ENCODE measurements at places on chromosomes 1 and 21.

- no peak for DNase-seq
- no peaks in the 10 kb centered on the region for H3K4me1 ChIP-seq
- H3K36me3 ChIP-seq, result no peaks in the 10 kb centered on the region
- no peak overlapping the region for H3K4me3 ChIP-seq
- no peak overlapping the region for H3K27ac ChIP-seq
These were observed 159.2 kb downstream of the HFM1 start for GRCh38 chr1:91245435-91245834.

GRCh38 chr1:162351246-162351842 is 25.3 kb downstream of the SPATA46 start:
- no peak overlapping the region for H3K27ac ChIP-seq
- H3K27me3 ChIP-seq, result no peaks in the 10 kb centered on the region
- peaks cover 24% of the 10 kb centered on the region for H3K4me1 ChIP-seq
- H3K36me3 ChIP-seq, result peaks cover 12% of the 10 kb centered on the region
- no peak for DNase-seq

DNA sequence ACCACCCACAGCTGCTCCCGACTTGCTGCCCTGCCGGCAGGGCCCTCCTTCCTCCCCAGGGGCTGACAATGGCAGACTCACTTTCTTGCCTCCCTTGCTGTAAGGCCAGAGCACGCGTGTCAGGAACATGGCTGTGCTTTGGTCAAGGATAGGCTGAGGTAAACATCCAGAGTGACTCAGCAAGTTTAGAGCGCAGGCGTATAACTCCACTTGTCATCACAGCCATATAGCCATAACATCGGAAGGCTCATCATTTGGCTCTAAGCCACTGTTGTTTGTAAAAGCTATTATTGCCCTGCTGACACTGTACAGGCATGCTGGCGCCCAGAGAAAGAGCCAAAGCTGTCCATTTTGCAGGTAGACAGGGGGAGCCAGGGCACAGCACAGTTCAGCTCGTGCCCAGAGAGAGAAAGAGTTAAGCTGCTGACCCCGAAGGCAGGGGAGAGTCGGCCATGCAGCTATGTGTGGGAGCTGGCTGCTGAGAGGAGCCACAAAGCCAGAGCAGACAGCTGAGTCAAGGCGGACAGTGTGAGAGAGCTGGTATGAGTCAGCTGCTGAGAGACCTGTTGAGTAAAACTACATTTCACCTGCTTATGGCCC is 60.6 kb downstream of the GNG4 start:
- DNase-seq, result no peak
- H3K27me3 ChIP-seq, result no peaks in the 10 kb centered on the region
- no peak overlapping the region for H3K4me3 ChIP-seq
- no peaks in the 10 kb centered on the region for H3K36me3 ChIP-seq

DNA sequence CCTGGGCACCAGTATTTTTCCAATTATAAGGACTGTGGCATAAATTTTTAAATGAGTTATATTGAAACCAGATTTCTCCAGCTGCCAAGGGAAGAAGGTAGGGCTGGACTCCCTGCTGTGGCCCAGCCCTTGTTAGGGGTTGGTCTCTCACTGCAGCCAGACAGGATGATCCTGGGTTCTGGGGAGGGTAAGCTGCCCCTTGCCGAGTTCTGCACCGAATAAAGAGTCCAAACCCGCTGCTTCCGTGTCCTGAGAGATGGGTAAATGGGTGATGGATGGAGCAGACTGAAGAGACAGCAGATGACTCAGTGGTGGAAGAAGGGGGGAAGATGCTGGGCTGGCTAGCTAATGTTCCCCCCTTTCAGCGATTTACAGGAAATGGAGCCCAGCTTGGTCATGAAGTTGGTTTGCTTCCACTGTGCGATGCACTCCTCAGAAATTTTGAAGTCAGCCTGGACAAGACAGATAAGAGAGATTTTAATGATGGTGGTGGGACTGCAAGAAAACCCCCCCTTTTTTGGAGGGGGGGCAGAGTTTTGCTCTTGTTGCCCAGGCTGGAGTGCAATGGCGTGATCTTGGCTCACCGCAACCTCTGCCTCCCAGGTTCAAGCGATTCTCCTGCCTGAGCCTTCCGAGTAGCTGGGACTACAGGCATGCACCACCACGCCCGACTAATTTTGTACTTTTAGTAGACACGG is 41.4 kb downstream of the YARS1 start:
- peaks cover 66% of the 10 kb centered on the region for H3K36me3 ChIP-seq
- H3K4me1 ChIP-seq, result no peaks in the 10 kb centered on the region
- H3K4me3 ChIP-seq, result no peak overlapping the region
- no peaks in the 10 kb centered on the region for H3K27me3 ChIP-seq

- peak overlapping the region; percentile 71 for H3K27ac ChIP-seq
- H3K4me3 ChIP-seq, result peak overlapping the region; percentile 87
- H3K4me1 ChIP-seq, result peaks cover 3% of the 10 kb centered on the region
- H3K36me3 ChIP-seq, result no peaks in the 10 kb centered on the region
- peak; percentile 70 for DNase-seq
These were observed 361 bp downstream of the DDAH1 start for GRCh38 chr1:85464497-85465098.
